ENCODE measurements at places on chromosomes 4 and X.

DNA sequence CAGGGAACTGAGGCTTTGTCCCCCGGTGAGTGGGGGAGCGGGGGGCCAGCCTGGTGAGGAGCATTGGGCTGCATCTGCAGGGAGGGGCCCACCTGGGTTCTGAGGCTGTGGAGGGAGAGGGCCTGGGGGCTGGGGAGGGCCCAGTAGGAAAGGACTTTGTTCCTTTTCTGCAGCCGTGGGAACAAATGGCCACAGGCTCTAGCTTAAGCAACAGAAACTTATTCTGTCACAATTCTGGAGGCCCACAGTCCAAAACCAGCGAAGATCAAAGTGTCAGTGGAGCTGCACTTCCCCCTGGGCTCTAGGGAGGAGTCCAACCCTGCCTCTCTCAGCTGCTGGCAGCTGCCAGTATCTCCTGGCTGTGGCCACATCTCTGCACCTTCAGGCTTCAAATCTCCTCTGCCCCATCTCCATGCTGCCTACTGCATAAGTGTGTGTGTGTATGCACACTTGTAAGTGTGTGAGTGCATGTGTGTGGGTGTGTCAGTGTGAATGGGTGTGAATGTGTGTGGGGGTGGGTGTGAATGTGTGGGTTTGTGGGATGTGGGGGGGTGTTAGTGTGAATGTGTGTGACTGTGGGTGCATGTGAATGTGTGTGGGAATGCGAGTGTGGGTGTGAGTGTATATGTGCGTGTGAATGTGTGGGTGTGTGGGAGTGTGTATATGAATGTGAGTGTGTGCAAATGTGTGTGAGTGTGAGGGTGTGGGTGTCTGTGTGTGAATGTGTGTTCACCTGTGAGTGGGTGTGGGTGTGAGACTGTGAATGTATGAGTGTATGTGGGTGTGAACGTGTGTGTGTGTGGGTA is 204.5 kb upstream of the PSAPL1 start:
- DNase-seq: no peak

DNA sequence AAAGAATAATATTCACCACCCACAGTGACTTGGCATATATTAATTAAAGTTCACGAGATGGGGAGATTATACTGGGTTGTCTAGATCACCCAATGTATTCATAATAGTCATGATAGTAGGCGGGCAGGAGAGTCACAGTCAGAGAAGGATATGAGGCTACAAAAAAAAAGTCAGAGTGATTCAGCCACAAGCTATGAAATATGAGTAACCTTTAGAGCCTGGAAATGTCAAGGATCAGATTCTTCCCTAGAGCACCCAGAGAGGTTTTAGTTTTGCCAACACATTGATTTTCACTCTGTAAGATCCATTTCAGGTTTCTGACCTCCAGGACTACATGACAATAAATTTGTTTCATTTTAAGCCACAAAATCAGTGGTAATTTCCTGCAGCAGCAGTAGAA is 501.9 kb downstream of the GABRG1 start:
- peak; percentile 57 for DNase-seq

DNA sequence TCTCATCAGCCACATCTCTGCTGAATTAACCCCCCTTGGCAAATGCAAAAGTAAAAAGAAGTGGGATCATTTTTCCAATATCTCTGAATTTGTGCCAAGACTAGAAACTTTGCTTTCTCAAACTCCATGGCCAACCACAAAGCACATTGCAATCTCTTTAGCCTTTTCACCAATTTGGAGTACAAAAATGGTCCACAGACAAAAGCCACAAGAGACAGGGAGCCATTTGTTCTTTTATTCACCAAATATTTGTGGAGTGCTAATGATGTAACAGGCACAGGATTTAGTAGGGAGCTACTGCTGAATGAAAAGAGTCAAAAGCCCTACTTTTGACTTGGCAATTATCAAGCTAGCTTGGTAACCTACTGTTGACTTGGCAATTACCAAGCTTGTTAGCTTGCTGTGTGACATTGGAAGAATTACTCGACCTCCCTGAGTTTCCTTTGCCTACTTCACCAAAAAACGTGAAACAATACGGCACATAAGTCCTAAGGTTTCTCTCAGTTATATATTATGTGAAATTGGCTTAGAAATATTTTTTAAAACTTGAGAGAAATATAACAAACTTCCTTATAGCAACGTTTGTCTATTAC is 97.1 kb upstream of the KLF3 start:
- DNase-seq: no peak

DNA sequence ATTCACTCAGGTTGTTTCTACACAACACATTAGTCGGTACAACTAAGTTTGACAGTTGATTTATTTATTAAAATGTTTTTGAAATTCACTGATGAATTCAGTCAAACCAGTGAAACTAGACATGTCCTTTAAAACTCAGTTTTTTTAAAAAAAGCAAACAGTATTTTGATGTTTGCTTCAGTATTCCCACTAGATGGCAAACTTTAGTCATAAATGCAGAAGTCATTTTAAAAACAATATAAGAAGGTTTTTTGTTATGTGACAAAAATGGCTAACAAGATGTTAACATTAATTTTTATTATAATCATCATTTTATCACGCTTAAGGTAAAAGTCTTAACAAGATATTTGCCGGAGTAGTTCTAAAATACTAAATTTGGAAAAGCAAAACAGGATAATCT is 1337.8 kb upstream of the DIAPH2 start:
- no peak for DNase-seq

DNA sequence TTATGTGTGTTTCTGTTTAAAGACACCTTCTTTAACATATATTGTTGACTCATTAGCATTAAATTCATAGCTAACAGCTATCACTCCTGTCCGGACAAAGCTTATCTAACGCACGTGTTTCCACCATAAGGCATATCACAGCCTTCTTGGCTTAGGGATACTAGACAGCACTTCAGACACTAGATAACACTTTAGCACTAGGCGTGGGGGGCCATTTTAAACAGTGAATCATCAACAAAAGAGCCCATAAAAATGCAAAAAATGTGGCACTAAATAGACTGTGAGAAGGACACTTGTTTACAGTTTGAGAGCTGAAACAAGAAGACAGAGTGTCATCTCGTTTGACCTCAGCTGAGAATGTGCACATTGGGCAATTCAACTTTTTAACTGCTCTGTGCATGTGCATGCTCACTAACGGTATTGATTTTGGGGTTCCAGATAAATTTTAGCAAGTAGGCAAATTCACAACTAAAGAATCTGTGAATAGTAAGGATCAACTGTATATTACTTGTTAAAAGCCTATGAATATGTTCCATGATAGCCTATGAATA is 58.9 kb upstream of the RAI2 start:
- peak; percentile 31 for DNase-seq

GRCh38 chr4:56640621-56641493 is 40.2 kb downstream of the HOPX start:
- DNase-seq: no peak

DNA sequence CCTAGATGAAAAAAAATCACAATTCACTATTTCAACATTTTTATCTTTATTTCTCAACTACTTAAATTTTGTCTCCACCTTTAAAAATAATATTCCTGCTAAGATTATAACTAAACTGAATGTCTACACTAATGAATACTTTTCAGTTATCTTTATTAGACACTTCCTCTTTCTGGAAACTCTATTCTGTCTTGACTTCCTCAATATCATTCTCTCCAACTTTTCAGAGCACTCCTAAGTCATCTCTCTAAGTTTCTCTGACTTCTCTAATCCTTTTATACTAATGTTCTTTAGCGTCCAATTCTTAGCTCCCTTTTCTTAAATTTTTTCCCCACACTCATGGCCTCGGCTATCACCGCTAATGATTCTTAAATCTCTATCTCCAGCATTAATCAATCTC is 374.2 kb downstream of the FBXO8 start:
- DNase-seq: no peak

DNA sequence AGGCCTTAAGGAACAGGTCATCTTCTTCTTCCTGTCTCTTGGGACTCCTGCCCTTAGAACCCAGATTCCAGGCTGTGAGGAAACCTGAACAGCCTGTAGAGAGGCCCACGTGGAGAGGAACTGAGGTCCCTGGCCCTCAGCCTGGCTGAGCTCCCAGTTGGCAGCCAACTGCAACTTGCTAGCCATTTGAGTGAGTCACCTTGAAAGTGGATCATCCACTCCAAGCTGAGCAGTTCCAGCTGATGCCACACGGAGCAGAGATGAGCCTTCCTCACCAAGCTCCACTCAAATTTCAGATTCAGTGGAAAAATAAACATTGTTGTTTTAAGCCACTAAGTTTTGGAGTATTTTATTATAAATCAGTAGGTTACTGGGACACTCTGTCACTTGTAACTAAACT is 392.5 kb downstream of the BCOR start:
- peak; percentile 73 for DNase-seq

DNA sequence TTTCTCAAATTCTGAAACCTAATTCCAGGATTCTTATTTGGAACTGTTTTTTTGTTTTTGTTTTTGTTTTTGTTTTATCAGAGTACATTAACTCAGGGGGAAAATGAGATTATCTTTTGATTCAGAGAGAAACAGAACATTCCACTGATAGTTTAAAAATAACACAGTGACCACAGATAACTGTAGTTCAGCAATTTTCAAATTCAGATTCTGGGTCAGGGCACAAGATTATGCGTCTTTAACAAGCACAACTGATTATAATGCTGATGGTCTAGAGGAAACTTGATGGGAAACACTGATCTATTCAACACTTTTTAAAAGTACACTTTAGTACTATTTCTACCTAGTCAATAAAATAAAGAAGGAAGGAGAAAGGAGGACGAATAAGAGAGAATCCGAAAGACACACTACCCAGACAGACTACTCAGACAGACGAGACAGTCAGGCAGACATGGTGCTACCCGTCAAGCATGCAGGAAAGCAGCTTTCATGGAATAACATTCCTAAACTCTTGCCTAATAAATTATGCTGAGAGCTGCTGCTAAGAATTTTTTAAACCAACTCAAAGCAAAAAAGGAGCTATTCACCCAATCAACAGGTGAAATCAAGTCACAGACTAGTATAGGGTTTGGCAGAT is 59.0 kb downstream of the APBB2 start:
- DNase-seq: peak; percentile 45

DNA sequence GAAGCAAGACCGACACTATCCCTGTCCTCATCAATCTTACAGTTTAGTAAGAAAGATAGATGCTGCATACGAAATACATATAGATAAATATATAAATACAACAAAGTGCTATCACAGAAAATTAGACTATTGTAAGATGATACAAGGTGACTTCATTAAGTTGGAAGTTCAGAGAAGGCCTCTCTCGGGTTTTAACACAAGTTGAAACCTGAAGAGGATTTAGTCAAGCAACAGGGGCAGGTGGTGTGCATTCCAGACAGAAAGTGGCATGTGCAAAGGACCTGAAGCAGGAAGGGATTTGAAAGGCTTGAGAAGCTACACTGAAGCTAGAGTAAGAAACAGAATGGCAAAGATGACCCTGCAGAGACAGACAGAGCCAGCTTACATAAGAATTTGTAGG is 36.5 kb downstream of the USP46 start:
- no peak for DNase-seq

GRCh38 chr4:41360214-41360920 is 103.6 kb downstream of the UCHL1 start:
- DNase-seq: peak; percentile 58

- peak; percentile 39 for DNase-seq
Measured at GRCh38 chr4:113384600-113384999, 335.1 kb downstream of the ANK2 start.

DNA sequence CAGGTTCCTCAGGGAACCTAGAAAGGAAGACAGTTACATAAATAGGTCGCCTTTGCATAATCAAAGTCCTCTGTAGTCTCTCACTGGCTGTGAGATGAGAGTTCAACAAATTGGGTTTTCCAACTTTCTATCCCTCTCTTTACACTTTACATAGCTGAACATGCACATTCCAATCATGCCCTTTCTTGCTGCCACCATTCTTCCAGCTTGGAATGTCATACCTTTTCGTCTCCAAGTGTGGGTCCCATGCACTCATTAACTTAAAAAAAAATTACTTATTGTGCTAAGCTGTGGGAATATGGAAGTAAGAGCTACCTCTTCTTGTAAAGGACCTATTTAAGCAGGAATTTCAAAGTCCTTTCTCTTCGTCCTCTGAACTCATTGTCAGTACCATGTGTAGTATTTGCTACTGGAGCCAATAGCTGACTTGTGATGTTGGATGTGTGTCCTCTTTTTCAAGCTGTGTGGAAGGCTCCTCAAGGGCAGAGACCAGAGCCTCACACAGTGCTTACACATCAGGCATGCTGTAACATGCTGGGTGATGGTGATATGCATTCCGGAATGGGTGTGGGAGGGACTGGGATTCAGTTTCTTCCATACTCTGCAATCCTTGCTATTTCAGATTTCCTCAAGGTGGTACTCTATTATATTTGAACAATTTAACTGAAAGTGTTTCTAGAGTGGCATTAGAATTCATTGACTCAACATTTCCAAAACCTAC is 7.1 kb downstream of the ENOPH1 start:
- peak; percentile 28 for DNase-seq

- no peak for DNase-seq
Measured at GRCh38 chr4:186699298-186699697, 24.4 kb downstream of the FAT1 start.

DNA sequence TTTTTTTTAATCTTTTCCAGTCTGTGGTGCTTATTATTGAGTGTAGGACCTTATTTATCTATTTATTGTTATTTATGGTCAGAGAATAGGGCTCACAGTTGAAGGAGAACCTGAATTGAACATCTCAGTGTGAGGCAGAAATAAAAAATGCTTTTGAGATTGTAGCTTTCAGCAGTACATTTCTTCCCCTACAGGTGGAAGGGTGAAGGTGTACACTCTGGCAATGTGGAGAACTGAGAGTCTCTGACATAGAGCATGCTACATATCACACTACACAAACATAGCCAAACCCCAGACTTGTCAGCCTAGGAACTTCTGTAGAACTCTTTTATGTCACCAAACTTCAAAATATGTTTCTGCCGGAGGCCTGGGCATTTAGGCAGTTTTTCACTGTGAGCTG is 140.2 kb downstream of the STIM2 start:
- no peak for DNase-seq

DNA sequence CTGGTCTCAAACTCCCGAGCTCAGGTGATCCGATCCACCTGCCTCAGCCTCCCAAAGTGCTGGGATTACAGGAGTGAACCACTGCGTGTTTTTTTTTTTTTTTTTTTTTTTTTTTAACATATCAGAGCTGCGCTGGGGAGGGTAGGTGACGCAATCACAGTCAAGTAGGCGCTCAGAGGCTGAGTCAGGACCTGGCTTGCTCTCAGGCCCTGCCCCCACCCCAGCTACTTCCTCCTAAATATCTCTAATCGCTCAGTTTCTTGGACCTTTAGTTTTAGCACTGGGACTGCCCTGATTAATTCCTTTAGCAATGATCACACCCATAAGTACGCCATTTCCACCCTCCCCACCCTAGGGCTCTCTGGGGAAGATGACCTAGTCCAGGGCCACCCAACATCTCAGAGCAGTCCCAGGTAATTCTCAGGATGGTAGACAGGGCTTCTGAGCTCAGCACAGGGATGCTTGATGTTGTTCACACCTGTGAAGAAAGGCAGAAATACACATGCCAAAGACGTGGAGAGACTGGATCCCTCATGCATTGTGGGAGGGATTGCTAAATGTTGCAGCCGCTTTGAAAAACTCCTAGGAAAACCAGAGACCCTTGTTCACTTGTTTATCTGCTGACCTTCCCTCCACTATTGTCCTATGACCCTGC is 50.2 kb downstream of the DDX3X start:
- peak; percentile 72 for DNase-seq

GRCh38 chrX:16063921-16064320 is 59.4 kb upstream of the GRPR start:
- DNase-seq: no peak

GRCh38 chrX:17405225-17405969 is 30.4 kb downstream of the NHS start:
- peak; percentile 86 for DNase-seq

- peak; percentile 14 for DNase-seq
Measured at GRCh38 chr4:128177498-128177897, 110.1 kb downstream of the PGRMC2 start.

- no peak for DNase-seq
Measured at GRCh38 chr4:174107746-174108354, 175.6 kb downstream of the FBXO8 start.

Measured in NCI-H226 (cell line).